ENCODE measurements at places on chromosomes 7 and 10. TPM values are rescaled to one million over a fixed set of nuclear protein-coding genes. Genes with fewer than 3 reads are reported as not detected.
A peak's percentile ranks its signal among the peaks of the same experiment; 100 is the strongest.

The ZNF804B gene
- 0.21 TPM for polyA plus RNA-seq

GRCh38 chr7:117375380-117375779 lies 51.9 kb downstream of the ASZ1 start:
- DNase-seq: no peak

GRCh38 chr7:123944395-123944794 lies 19.4 kb downstream of the SPAM1 start:
- no peak for DNase-seq

The EEPD1 gene
- polyA plus RNA-seq: 7.2 TPM

The GIMAP1 gene
- 3.0 TPM for polyA plus RNA-seq

- DNase-seq: no peak
These were observed 45.2 kb downstream of the EZH2 start for GRCh38 chr7:148838905-148839304.

DNA sequence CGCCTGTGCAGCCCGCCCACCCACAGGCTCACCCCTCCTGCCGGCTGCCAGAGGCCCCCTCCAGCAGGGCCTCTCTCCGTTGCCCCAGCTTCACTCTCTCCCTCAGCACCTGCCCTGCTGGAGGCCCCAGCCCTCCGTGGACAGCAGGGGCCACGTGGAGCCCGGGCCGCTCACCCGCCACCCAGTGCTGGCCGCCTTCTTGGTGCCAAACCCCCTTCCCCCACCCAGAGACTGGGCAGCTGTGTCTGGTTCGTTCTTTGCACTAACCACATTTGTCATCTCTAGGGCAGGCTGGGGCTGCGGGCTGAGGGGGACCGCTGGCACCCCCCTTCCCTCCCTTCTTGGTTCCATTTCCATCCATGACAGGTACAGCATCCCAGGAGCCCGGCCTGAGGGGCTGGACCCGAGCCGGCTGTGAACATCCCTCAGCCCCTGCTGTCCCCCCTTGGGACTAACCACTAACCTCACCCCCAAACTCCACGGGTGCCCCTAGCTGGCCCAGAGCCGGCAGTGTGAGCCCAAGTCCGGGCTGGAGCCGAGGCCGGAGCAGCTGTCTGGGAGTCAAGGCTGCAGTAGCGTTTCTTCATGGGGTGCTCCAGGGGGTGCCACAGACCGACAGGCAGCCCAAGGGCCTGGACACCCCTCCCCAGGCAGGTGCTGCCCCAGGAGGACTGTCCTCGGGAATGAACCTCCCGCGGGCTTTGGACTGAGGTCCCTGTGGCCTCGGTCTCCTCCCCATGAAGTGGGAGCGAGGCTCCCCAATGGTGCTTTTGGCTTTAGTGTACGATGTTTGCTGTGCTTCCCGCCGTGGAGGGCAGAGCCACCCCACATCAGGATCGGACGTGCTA lies 25.5 kb upstream of the AMZ1 start:
- no peak for DNase-seq

- DNase-seq: no peak
These were observed 136.2 kb upstream of the NRBF2 start for GRCh38 chr10:62996925-62997324.

The ALOX5 gene
- 2.3 TPM for polyA plus RNA-seq

DNA sequence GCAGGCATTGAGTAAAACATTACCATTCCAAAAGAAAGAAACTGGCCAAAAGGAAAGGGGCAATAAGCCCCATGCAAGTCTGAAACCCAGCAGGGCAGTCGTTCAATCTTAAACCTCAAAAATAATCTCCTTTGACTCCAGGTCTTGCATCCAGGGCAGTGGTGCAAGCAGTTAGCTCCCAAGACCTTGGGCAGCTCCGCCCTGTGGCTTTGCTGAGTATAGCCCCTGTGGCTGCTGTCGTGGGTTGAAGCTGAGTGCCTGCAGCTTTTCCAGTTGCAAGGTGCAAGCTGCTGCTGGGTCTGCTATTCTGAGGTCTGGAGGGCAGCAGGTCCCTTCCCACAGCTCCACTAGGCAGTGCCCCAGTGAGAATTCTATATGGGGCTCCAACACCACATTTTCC lies 580.1 kb upstream of the AUTS2 start:
- DNase-seq: no peak

- DNase-seq: no peak
These were observed 258.8 kb upstream of the CTBP2 start for GRCh38 chr10:125419146-125419545.

GRCh38 chr10:63573068-63573697 lies 52.0 kb downstream of the REEP3 start:
- peak; percentile 32 for DNase-seq

- no peak for DNase-seq
These were observed 3.5 kb upstream of the CFAP58 start for GRCh38 chr10:104350127-104350635.

The TOMM7 gene
- polyA plus RNA-seq: 591 TPM

- DNase-seq: no peak
These were observed 191.0 kb downstream of the GLI3 start for GRCh38 chr7:42045961-42046360.

The NUTM2E gene
- polyA plus RNA-seq: 0.64 TPM

DNA sequence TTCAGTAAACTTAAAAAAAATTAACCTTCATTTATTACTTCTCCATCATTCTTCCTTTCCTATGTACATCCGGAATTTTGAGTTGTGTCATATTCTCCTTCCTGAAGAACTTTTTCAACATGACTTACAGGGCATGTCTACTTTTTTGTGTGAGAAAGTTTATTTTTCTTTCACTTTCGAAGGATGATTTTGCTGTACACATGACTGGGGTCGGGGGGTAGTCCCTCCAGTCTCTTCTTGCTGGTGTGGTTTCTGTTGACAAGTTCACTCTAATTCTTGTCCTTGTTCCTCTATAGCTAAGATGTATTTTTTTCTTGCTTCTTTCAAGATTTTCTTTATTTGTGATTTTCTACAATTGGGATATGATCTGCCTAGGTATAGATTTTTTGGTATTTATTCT lies 55.8 kb downstream of the INPP5A start:
- DNase-seq: no peak

The FZD1 gene
- polyA plus RNA-seq: 83.1 TPM

DNA sequence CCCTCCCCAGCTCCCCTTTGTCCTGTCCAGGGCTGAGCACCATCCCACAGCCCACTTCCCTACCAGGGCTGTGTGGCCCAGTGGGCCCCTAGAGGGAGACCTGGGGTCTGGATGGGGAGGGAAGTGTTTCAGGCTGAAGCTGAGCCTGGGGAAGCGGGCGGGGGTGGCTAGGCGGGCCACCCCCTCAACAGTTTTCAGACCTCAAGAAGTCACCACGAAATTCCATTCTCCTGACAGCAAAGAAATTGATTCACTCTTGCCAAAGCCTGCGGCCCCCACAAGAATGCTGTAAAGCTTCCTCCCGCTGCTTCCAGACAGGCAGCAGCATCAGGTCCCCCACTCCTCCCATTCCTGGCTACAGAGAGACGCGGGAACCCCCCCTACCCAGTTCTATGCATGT lies 2.5 kb upstream of the LFNG start:
- no peak for DNase-seq

Data from left renal cortex interstitium (tissue), 4 donors.